ENCODE measurements at places on chromosomes 16 and 17. TPM values are rescaled to one million over a fixed set of nuclear protein-coding genes. Genes with fewer than 3 reads are reported as not detected.

Gene TBX6
- 0.10 TPM for total RNA-seq

Gene SGCA
- total RNA-seq, result not detected

Gene NLRC3
- total RNA-seq, result 25.1 TPM

Gene DCTPP1
- 4.1 TPM for total RNA-seq

Gene ELMO3
- 0.31 TPM for total RNA-seq

Gene CTNS
- total RNA-seq, result 4.5 TPM

Gene NXN
- 0.52 TPM for total RNA-seq

Gene UBALD1
- total RNA-seq, result 7.9 TPM

Gene HNF1B
- total RNA-seq, result not detected

Gene SLC6A2
- not detected for total RNA-seq

Gene FASN
- 21.8 TPM for total RNA-seq

Gene TSPAN10
- total RNA-seq, result 0.10 TPM

Gene STX8
- 67.8 TPM for total RNA-seq

Gene CFDP1
- total RNA-seq, result 23.3 TPM

Gene TBC1D10B
- 12.0 TPM for total RNA-seq

Gene OTOP2
- total RNA-seq, result not detected

Gene GNGT2
- 3.3 TPM for total RNA-seq

Gene MIF4GD
- 19.9 TPM for total RNA-seq

Gene KRTAP3-1
- total RNA-seq, result not detected

Gene TOX3
- not detected for total RNA-seq

Gene KRTAP2-1
- not detected for total RNA-seq

Gene KRT33A
- not detected for total RNA-seq

Gene PPY
- not detected for total RNA-seq

Gene PLA2G10
- not detected for total RNA-seq
